ENCODE measurements at places on chromosomes 12 and 14.

DNA sequence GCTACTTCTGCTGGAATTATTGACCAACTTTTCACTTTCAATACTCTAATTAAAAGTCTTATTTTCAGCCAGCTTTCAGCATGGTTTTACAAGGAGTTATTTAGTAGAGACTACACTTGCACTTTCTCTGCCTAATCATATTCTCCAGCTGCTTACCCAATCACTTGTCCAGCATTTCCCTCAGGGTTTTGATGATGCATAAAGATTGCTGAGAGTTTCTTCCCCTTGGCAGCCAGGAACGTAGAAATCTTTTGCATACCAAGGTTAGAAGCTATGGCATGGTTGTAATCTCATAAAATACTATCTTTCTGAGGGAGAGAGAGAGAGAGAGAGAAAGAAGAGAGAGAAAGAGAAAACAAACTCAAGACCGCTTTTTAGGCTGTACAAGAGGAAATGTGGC lies 10.8 kb downstream of the OR4Q3 start:
- H3K27me3 ChIP-seq, result no peaks in the 10 kb centered on the region
- H3K36me3 ChIP-seq, result no peaks in the 10 kb centered on the region
- no peaks in the 10 kb centered on the region for H3K4me1 ChIP-seq
- no peak overlapping the region for H3K4me3 ChIP-seq
- no peak overlapping the region for H3K27ac ChIP-seq
- no peak for DNase-seq

DNA sequence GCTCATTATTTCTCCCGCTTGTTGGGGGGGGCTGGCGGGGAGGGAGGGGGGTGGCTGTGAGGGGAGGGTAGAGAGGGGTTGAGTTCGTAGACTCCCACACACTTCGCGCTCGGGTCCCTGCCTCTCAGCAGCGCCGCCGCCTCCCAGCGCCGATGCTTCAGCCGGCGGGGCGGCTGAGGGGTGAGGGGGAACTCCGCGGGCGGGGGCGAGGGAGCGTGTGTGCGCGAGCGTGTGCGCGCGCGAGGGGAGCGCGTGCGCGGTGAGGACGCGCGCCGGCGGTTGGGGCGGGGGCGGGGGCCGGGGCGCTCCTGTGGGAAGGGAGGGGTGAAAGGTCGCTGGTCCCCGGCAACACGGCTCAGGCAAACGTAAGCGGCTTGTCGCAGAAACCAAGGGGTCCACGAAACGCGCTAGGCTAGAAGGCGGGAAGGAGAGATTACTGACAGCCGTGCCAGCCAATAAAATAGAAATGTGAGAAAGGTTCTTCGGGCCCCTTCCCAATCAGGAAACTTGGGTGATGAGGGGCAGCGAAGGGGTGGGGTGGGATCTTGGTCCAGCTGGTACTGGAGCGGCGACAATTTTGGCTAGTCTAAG lies 343 bp upstream of the NOVA1 start:
- peak overlapping the region; percentile 81 for H3K27ac ChIP-seq
- H3K4me3 ChIP-seq, result peak overlapping the region; percentile 63
- no peaks in the 10 kb centered on the region for H3K27me3 ChIP-seq
- DNase-seq, result peak; percentile 74
- no peaks in the 10 kb centered on the region for H3K4me1 ChIP-seq
- H3K36me3 ChIP-seq, result no peaks in the 10 kb centered on the region

DNA sequence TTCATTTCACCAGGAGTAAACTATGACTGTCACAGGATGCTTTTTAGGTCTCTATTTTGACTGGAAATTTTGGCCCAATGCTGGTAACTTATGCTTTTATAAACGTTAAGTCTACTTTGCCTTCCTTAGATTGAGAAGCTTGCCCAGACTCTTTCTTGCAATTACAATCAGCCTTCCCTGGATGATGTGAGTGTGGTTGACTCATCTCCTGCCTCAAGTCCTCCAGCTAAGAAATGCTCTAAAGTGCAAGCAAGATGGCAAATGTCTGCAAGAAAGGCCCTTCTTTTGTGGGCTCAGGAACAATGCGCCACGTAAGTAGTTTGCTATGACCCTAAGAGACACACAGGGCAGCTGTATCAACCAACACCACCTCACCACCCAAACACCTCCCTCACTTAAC lies 96.9 kb downstream of the SYNE2 start:
- H3K36me3 ChIP-seq, result no peaks in the 10 kb centered on the region
- no peaks in the 10 kb centered on the region for H3K27me3 ChIP-seq
- no peak overlapping the region for H3K4me3 ChIP-seq
- peaks cover 4% of the 10 kb centered on the region for H3K4me1 ChIP-seq
- no peak for DNase-seq

DNA sequence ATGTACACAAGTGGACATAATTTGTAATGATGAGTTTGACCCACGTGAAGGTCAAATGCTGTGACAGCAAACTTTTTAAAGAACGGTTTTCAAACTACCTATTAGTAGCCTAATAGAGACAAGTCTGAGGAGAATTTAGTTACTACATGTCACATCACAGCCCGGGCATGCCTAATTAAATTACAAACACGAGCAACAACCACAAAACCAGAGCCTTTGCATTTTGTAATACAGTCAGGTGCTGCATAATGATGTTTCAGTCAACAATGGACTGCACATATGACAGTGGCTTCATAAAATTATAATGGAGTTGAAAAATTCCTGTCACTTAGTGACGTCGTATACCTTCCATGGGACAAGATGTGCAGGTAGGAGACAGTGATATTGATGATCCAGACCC lies 274.5 kb downstream of the DACT1 start:
- H3K36me3 ChIP-seq, result no peaks in the 10 kb centered on the region
- no peaks in the 10 kb centered on the region for H3K4me1 ChIP-seq
- DNase-seq, result no peak
- no peak overlapping the region for H3K27ac ChIP-seq
- H3K27me3 ChIP-seq, result no peaks in the 10 kb centered on the region

DNA sequence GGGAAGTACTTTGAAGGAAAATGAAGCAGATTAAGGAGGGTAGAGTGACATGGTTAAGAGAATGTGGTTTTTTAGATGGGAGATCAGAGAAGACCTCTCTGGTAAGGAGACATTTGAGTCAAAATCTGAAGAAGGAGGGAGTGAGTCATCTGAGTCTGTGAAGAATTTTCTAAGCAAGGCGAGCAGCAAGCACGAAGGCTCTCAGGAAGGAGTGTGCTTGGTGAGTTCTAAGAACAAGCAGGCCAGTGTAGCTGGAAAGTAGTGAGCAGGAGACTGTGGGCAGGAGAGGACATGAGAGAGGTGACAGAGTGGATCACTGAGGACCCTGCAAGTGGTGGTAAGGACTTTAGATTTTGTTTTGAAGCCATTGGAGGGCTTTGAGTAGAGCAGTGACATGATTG lies 76.3 kb upstream of the FUT8 start:
- peaks cover 16% of the 10 kb centered on the region for H3K4me1 ChIP-seq
- H3K36me3 ChIP-seq, result no peaks in the 10 kb centered on the region
- no peak overlapping the region for H3K27ac ChIP-seq
- no peaks in the 10 kb centered on the region for H3K27me3 ChIP-seq
- DNase-seq, result no peak

- H3K4me1 ChIP-seq, result no peaks in the 10 kb centered on the region
- no peak overlapping the region for H3K4me3 ChIP-seq
- H3K27ac ChIP-seq, result peak overlapping the region; percentile 97
- DNase-seq, result no peak
Measured at GRCh38 chr12:6322352-6322751, 11.9 kb downstream of the PLEKHG6 start.

DNA sequence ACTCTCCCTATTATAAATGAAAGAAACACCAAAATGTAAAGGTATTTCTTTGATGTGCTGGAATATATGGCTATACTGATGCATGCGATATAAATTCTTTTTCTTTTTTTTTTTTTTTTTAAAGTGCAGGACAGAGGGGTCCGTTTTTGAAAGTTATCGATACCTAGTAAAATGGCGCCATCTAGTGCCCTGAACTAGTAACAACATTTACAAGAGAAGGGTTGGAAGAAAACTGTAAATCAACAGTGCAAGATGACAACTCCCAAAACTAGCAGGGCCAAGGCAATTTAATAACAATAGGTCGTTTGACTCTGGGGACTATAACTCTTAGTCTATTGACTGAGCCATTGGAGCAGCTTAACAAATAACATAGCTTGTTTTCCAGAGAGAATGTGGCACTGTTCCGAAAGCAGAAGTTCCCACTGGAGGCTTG lies 137.7 kb downstream of the SPTSSA start:
- no peak overlapping the region for H3K27ac ChIP-seq
- no peak overlapping the region for H3K4me3 ChIP-seq
- no peaks in the 10 kb centered on the region for H3K27me3 ChIP-seq
- no peaks in the 10 kb centered on the region for H3K4me1 ChIP-seq
- DNase-seq, result no peak
- no peaks in the 10 kb centered on the region for H3K36me3 ChIP-seq

DNA sequence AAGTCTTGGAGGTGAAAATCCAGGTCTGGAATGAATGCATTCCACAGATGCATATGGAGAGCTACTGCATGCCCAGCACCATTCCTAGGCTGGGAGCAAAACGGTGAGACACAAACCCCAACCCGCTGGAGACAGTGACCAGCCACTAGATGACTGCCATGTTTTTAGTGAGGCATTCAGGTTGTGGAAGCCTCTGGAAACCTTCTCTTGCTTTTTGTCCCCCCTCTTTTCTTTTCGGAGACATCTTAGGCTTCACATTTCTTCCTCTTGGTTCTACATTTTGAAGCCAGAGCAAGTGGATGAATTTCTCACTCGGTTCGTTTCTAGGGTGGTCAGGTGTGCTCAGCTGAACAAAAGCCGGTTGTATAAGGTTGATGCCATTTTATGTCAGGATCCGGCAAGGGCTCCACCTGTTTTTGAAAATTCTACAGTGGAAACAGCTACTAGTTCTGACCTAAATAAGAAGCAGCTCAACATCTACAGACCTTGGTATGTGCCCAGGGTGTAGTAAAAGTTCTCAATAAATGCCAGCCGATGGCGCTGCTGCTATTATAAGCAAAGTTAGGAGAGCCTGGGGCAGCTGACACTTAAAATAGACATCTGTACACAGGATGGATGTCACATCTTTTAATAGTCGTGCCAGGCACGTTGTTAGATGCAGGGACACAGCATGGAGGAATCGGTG lies 1.8 kb upstream of the ZNF839 start:
- peak overlapping the region; percentile 93 for H3K27ac ChIP-seq
- peak overlapping the region; percentile 33 for H3K4me3 ChIP-seq
- no peaks in the 10 kb centered on the region for H3K27me3 ChIP-seq
- H3K36me3 ChIP-seq, result no peaks in the 10 kb centered on the region
- peaks cover 9% of the 10 kb centered on the region for H3K4me1 ChIP-seq

- no peaks in the 10 kb centered on the region for H3K36me3 ChIP-seq
- no peaks in the 10 kb centered on the region for H3K4me1 ChIP-seq
- DNase-seq, result no peak
- H3K4me3 ChIP-seq, result no peak overlapping the region
- peaks cover 45% of the 10 kb centered on the region for H3K27me3 ChIP-seq
- H3K27ac ChIP-seq, result no peak overlapping the region
Measured at GRCh38 chr14:103087343-103087835, 3.4 kb downstream of the LBHD2 start.

DNA sequence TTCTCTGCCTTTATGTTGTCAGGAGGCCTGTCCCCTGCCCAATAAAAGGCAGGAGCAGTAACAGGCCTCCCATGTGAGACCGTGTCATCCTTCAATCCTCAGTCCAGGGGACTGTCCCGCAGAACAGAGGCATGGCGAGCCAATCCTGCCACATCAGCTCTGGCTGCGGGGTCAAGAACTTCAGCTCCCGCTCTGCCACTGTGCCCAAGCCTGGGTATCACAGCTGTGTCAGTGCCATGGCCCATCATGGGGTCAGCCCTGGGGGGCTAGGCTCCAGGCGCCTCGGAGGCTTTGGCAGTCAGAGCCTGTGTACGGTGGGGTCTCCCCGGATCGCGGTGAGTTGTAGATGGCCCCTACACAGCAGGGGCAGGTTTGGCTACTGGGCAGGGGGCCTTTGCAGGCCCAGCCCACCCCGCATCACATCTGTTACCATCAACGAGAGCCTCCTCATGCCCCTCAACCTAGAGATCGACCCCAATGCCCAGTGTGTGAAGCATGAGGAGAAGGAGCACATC lies 19.9 kb upstream of the KRT83 start:
- H3K27ac ChIP-seq, result no peak overlapping the region
- peaks cover 2% of the 10 kb centered on the region for H3K4me1 ChIP-seq
- H3K27me3 ChIP-seq, result peaks cover 4% of the 10 kb centered on the region
- H3K36me3 ChIP-seq, result no peaks in the 10 kb centered on the region
- H3K4me3 ChIP-seq, result no peak overlapping the region

DNA sequence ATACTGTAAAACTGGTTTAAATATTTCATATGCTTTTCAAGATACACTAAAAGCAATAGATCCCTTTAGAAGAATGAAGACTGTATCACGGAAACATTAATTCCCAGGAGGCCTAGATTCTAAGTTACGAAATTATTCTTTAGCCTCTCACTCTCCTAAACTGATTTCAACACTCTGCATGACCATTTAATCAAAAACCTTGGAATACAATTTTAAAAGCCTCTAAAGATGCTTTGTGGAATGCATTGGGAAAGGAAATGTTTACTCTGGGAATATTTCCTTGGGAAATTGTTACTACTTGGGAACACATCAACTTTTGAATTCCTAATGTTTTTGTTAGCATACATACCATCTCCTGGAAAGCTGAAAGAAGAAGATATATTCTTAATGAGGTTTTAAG lies 255.7 kb upstream of the FAR2 start:
- no peaks in the 10 kb centered on the region for H3K4me1 ChIP-seq
- no peaks in the 10 kb centered on the region for H3K27me3 ChIP-seq
- DNase-seq, result no peak
- peak overlapping the region; percentile 41 for H3K27ac ChIP-seq
- H3K4me3 ChIP-seq, result no peak overlapping the region
- H3K36me3 ChIP-seq, result no peaks in the 10 kb centered on the region

DNA sequence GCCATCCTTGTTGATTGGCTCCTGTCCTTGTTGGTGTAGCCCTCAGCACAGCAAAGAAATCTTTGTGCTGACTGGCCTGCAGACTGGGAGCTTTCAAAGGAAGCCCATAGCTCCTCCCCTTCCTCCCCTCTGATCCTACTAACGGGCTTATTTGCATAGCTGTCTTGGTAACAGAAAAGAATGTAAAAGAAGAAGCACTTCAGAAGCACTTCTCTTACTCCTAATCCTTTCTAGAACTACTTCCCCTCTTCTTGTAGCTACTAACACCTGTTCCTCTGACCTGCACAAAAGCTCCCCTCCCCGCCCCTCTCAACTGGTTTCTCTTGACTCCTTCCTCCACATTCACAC lies 14.3 kb upstream of the RIC8B start:
- H3K4me3 ChIP-seq, result no peak overlapping the region
- H3K4me1 ChIP-seq, result peaks cover 25% of the 10 kb centered on the region
- DNase-seq, result no peak
- no peaks in the 10 kb centered on the region for H3K27me3 ChIP-seq

GRCh38 chr12:103620395-103620794 lies 33.3 kb downstream of the STAB2 start:
- H3K4me1 ChIP-seq, result no peaks in the 10 kb centered on the region
- H3K27ac ChIP-seq, result no peak overlapping the region
- no peaks in the 10 kb centered on the region for H3K36me3 ChIP-seq
- no peak for DNase-seq
- no peak overlapping the region for H3K4me3 ChIP-seq

DNA sequence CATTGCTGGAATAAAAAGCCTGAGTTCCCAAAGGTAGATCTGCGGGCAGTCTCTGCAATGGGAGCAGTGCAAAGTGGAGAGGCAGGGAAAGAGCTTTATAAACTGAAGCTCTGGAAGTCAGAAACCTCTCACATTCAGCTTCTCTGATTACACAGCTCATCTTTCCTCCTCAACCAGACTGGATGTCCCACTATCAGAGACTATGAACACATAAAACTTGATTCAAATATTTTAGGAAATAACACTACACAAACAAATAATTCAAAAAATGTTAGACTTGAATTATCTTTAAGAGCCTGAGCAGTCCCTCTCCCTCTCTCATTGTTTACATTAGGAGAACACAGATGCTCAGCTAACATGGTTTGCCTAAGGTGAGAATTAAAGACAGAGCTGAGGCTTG lies 72.9 kb downstream of the DENND5B start:
- peaks cover 19% of the 10 kb centered on the region for H3K4me1 ChIP-seq
- DNase-seq, result no peak
- no peaks in the 10 kb centered on the region for H3K36me3 ChIP-seq
- H3K27ac ChIP-seq, result peak overlapping the region; percentile 43
- H3K4me3 ChIP-seq, result no peak overlapping the region

Measured in heart left ventricle (tissue), 16 donors.